ENCODE measurements at places on chromosomes 2 and 18.

DNA sequence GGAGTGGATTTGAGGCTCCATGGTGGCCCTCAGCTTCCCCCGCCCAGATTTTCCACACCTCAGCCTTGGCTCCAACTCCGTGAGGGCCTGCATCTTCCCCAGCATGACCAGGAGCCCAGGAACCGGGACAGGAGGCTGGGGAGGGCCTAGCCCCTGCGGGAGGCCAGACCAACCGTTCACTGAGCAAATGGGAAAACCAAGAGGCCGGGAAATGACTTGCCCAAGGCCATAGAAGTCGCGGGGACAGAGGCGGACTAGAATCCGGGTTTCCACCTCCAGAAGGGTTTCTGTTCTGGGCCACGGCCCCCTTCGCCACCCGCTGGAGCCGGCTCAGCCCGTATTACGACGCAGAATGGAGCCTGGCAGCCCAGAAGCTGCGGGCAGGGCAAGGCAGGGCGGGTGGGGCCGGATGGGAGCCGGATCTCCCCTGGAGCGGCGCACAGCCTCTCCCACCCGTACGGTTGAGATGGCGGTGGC is 7.9 kb upstream of the CRYBA2 start:
- no peak for DNase-seq

GRCh38 chr2:3469486-3469885 is 49.8 kb downstream of the ADI1 start:
- no peak for DNase-seq

DNA sequence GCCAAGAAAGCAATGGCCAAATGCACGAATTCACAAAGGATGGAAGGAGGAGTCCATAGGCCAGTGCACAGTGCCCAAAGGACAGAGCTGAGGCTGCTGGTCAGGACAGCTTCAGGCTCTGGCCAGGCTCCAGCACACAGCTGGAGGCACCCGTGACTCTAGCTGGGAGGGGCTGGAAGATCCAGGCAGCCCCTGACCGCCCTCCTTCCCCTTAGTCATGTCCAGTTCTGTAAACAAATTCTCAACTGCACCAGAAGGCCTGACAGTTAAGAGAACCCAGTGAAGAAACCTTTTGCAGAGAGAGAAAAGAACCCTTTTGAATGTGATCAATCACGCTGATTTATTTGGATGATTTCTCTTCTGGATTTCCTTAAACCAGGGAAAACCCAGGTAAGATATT is 7.7 kb upstream of the YWHAQ start:
- no peak for DNase-seq

GRCh38 chr18:36655074-36655473 is 173.7 kb downstream of the TPGS2 start:
- no peak for DNase-seq

All from stimulated activated CD8-positive, alpha-beta memory T cell treated with anti-CD3 and anti-CD28 coated beads, Interleukin-15, amount 100 ng/mL, for 24 hours (primary cell).